ENCODE measurements at places on chromosomes 6 and 20. TPM values are rescaled to one million over a fixed set of nuclear protein-coding genes. Genes with fewer than 3 reads are reported as not detected.

Gene SIGLEC1
- not detected for polyA plus RNA-seq

Gene LY6G6D
- not detected for polyA plus RNA-seq

Gene PLN
- polyA plus RNA-seq: 0.10 TPM

Gene SNPH
- polyA plus RNA-seq: 1.3 TPM

Gene STMND1
- not detected for polyA plus RNA-seq

Gene ADTRP
- polyA plus RNA-seq: 2.2 TPM

Gene NQO2
- 27.6 TPM for polyA plus RNA-seq

Gene GPR63
- polyA plus RNA-seq: not detected

Gene VSX1
- not detected for polyA plus RNA-seq

Gene APCDD1L
- 0.06 TPM for polyA plus RNA-seq

Data from IgD-negative memory B cell (primary cell).